ENCODE measurements at places on chromosomes 4 and X.
A peak's percentile ranks its signal among the peaks of the same experiment; 100 is the strongest.

- no peak for DNase-seq
These were observed 103.0 kb downstream of the PPEF1 start for GRCh38 chrX:18810416-18810815.

DNA sequence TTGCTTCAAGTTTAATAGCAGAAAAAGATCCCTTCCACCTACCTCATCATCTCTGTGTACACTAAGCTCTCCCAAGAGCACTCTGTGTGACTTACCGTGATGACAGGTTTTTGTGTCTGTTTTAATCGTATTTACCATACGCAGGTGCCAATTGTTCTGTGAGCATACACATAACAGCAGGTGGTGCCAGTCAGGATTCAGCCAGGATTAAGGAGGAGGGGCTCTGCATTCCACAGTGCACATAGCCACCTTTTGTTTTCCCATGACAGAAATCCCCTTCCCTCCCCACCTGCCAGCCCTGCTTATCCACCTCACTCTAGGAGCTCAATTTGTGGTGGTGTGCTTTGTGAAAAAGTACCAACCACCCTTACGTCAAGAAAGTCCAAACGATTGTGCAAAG is 14.8 kb downstream of the ANK2 start:
- DNase-seq = no peak

- DNase-seq = no peak
These were observed 9.2 kb upstream of the MAML3 start for GRCh38 chr4:140163029-140163810.

GRCh38 chr4:82268050-82268825 is 105.6 kb downstream of the HNRNPD start:
- no peak for DNase-seq

- DNase-seq = no peak
These were observed 45.5 kb downstream of the PRDM5 start for GRCh38 chr4:120877021-120877420.

GRCh38 chr4:105296672-105297071 is 150.0 kb downstream of the TET2 start:
- DNase-seq = no peak

DNA sequence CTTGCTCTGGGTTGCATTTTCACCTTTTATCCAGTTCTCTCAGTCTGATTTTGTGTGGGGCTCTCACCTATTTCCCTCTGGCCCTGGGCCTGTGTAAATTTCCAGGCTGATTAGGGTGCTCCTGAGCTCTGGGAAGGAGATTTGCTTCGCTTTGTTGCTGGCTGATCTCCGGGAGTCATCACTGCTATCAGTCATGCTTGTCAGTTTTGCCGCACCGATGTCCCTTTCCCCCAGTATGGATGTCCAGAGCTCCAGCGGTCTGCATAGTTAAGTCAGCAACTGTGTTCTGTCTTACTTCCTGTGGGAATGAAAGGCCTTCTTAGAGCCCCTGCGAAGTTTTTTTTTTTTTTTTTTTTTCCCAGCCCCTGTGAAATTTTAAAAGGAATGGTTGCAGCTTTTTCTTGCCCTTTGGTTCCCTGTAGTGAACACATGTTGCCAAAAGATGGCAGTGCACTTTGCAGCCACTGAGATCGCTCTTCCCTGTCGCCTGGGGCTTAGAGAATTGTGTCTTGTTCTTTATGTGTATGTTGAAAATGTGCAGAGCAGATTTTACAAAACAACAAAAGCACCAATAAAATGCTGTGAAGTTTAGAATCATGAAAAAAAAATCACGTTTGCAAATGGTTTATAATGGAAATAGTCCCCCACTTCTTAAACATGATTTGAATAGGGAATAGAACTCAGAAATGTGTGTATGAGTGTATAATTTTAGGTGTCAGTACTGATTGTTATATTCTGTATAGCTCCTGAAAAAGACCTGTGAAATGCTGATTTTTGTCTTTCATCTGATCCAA is 109.1 kb upstream of the SLC4A4 start:
- DNase-seq = no peak

- DNase-seq = no peak
These were observed 560 bp upstream of the TMSB4X start for GRCh38 chrX:12974305-12974795.

GRCh38 chr4:88320780-88321373 is 36.5 kb upstream of the PPM1K start:
- no peak for DNase-seq

GRCh38 chr4:185480016-185480732 is 8.6 kb upstream of the CCDC110 start:
- DNase-seq = no peak

DNA sequence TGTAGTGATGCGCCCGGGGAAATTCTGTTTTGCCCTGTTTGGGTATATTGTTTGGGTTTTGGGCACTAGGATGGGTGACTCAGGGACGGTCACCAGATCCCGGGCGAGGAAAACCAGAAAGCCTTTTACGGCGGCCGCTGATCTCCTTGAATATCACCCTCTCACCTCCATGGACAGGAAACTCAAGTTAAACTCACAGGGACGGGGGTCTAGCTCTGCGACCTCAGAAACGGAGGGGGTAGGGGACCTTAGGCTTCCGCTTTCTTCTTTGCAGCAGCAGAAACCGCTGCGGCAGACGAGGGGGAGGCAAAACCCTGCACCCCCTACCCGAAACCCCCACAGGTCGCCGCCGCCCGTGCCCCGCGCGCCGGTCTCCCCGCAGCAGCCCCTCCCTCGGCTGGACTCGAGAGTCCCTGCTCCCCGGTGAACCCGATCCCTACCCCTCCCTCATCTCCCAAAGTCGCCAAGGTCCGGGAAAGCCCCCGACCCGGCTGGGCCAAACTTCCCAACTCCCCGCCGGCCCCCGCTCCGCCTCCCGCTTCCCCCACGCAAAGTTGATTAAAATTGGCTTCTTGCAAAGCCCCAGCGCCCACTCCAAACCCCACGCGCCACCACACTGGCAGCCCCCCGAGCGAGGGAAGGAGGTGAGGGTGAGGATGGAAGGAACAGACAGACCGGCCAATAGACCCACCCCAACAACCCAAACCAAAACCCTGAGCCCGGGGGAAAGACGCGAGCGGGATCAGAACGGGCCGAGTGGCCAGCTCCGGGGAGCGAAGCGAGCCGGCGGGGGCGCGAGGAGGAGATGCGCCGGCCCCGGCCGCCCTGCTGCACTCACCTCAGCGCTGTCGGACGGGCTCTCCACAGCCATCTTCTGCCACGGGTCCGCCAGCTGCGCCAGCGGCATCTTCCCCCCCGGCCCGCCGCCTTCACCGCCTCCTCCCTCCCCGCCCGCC is 705 bp downstream of the RPS6KA3 start:
- DNase-seq = no peak

GRCh38 chrX:119382606-119383005 is 16.5 kb upstream of the SLC25A43 start:
- no peak for DNase-seq

GRCh38 chrX:102712981-102713625 is 855 bp downstream of the GPRASP2 start:
- no peak for DNase-seq

DNA sequence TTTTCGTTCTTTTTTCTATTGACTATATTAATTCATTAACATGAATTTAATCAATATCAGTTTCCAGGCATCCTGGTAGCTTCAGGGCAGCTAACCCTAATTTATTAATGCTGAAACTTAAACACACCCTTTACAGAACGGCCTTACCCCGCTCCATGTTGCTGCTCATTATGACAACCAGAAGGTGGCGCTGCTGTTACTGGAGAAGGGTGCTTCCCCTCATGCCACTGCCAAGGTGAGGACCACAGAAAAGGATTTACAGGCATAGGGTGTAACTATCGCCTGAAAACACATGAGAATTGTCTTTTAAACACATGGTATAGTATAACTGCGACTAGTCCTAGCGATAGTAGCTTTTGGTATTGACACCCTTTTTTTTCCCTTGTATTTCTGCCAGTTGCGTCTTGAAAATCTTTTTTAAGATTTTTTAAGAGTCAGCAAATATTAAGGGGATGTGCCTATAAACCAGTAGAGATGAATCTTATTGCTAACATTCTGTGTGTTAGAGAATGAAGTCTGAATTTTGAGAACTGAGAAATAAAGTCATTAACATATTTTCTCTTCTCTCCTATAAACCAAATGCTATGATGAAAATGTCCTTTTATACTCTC is 229.0 kb downstream of the ANK2 start:
- no peak for DNase-seq

DNA sequence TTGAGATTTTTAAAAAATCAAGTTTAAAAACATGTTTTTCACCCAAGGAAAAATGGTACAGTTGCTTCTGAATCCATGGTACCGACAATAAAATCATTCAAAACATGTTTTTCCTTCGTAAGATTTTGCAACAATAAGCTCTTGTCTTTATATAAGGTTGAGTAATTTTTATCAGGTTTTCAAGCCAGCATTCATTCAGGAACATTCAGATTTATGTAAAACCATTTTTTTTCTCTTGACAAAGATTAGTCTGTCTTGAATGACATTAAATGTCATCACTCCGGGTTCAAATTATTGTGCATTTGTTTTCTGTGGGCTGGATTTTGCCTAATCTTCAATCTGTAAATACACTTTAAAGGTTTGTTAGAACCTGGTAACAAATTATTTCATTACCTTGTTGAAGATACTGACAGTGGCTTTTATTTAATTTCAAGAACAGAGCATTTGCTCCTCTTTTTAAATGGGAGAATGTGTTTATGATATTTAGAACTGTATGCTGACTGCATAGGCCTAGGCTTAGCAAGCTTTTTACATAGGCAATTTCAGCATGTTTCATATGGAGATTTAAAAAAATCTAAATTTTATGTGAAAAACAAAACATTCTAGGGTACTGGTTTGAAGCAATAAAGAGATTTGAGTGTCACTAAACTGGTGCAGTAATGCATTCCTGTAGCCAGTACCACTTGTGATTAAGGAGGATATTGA is 336.4 kb upstream of the HAND2 start:
- no peak for DNase-seq

- DNase-seq = no peak
These were observed 274.6 kb downstream of the RPA4 start for GRCh38 chrX:97158269-97158668.

DNA sequence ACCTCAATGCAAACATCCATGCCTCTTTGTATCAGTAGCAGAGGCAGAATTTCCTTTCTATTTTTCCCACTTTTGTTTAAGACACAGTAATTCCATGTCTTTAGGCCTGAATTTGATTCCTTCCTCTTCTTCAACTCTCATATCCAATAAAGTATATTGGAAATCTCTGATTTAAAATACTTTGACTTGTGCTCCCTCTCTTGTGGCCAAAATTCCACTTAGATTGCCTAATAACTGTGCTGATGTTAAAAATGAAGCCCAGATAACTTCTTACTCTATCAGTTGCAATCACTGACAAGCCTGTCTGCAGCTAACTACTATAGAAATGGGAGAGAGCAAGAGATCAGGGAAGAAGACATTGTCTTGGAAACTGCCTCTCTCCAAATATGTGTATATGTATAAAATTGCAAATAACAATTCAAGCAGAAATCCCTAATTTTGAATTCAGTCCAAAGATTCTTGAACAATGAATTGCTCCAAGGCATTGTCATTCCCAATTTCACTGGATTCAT is 163.5 kb upstream of the SPIN4 start:
- DNase-seq = no peak

- DNase-seq = peak; percentile 36
These were observed 727.6 kb downstream of the TRAM1L1 start for GRCh38 chr4:116357758-116358157.

GRCh38 chr4:55993994-55994663 is 45.4 kb downstream of the CEP135 start:
- DNase-seq = no peak

GRCh38 chr4:88858752-88859151 is 161.1 kb upstream of the NAP1L5 start:
- DNase-seq = no peak

GRCh38 chr4:47500776-47501175 is 15.7 kb downstream of the ATP10D start:
- no peak for DNase-seq

DNA sequence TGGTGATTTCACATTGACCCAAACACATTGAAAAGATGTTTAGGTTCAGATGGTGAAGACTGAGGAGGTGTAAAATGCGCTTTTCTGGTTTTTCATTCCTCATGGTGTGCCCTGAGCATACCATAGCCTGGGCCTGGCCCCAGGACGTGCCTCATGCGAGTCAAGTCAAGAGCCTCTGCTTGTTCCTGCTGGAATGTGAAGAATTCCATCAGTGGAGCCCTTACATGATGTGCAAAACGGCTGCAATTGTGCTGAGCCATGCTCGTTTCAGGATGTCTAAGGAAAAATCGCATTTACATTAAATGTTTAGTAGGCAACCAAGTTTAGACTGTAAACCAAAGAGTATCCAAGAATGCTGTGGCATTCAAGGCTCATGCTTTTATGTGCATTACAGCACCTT is 34.9 kb downstream of the GYG2 start:
- DNase-seq = no peak

DNA sequence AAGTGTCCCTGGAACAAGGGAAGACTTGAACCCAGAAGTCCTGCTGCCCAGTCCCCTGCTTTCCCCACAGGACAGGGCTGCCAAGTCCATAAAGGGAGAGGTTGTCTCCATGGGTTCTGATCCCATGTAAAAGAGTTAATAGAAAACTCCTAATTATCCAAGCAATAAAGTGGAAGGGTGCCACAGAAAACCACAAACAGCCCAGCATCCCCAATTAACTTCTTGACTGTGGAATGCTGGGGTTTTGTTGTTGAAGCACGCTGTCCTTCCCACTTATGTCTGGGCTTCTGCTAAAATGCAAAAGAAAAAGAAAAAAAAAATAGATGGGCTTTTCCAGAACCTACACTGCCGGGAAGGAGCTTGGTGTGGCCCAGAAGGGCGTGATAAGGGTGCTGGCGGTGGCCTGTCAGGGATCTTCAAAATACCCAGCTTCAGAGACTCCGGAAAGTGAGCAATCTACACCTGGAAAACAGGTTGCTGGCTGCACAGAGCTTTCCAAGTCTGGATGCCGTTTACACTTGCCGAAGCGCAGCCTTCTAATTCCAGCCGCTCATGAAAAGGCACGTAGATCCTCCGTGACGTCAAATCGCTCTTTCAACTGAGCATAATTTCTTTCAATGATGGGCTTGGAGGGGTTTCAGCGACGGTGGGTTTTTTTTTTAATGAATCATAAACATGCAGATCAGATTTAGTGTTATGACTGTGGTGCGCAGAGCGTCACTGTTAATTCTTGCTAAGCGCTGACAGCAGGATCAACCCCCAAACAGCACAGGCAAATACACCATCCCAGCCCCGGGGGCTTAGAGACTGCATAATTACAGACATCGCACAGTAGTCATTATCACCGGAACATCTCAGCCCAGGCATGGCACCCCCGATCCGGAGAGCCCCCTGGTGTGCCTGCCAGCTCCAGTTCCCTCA is 197.6 kb downstream of the BCOR start:
- no peak for DNase-seq

GRCh38 chrX:97155816-97156215 is 272.1 kb downstream of the RPA4 start:
- DNase-seq = no peak

- DNase-seq = no peak
These were observed 223.8 kb downstream of the CPE start for GRCh38 chr4:165602621-165603020.

DNA sequence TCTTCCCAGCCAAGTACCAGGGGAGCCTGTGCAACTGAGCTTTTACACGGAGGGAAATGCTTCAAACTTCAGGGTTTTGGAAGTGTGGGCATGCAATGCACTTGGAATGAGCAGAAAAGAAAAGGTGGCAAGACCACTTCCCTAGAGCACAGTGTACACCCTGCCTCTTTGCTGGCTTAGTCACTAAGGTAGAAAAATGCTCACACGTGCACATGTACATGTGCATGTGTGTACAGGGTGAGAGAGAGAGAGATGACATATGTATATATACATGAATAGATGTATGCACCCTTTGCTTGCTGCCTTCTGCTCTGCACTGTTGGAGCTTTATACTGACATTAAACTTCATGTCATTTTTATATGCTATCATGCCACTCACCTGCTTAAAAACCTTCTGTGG is 7.9 kb upstream of the KLF3 start:
- no peak for DNase-seq

GRCh38 chr4:61332693-61333092 is 132.6 kb downstream of the ADGRL3 start:
- DNase-seq = no peak
